NCI-H1417 treated with DMSO at 0.1 percent for 48 hours (cell line): ENCODE measurements at places on chromosomes 4 and X.

DNA sequence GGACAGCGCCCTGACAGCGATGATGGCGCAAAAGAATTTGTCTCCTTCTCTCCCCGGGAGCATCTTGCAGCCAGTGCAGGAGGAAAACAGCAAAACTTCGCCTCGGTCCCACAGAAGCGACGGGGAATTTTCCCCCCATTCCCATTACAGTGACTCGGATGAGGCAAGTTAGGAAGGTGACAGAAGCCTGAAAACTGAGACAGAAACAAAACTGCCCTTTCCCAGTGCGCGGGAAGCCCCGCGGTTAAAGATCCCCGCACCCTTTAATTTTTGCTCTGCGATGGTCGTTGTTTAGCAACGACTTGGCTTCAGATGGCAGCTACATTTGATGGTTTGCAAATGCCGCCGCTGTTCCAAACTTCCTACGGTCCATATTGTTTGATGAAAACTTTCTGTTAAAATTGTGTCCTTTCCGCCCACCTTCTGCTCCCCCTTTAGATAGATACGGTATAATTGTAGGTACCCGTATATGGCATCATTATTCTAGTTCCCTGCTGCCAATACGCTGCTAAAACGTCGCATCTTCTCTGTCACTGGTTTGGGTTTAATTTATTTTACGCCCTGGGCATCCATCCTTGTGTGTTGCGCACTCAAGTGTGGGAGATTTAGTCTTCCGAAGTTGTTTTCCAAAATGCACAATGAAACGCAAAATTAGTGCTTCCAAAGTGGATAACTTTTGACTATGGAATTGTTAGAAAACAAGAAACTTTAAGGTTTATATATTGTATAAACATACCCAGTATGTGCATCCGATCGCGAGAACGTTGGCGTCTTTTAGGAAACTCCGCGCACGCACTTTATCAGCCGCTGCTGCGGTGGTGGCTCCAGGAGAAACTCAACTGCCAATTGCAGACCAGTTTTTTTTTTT lies 1.5 kb downstream of the ATOH1 start:
- no peak for DNase-seq

DNA sequence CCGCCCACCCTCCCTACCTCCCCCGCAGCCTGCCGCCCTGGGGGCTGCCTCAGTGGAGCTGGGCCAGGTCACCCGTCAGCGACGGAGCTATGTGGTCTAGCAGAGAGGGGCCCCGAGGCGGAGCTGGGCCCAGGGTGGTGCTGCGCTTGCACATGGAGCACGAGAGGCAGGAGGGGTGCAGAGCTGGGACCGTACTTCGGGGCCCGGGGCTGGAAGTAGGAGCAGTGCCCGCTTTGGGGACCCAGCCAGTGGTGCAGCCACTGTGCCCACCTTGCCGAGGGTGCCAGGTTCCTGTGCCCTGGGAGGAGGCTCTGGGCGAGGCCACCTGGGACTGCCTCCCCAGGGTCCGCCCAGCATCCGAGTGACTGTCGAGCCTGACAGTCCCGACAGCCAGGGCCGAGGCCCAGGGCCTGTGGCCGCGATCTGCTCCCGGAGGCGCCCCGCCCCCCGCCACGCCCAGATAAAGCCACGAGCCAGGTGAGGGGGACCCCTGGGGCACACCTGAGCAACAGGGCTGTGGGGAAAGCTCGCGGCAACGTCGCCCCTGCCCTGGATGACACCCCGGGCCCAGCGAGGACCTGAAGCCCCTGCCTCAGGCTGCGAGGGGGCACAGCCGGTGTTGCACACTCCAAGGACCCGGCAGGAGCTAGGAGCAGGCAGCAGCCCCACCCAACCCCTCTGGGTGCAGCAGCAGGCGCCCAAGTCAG lies 117.5 kb downstream of the DNAAF6 start:
- DNase-seq = no peak

DNA sequence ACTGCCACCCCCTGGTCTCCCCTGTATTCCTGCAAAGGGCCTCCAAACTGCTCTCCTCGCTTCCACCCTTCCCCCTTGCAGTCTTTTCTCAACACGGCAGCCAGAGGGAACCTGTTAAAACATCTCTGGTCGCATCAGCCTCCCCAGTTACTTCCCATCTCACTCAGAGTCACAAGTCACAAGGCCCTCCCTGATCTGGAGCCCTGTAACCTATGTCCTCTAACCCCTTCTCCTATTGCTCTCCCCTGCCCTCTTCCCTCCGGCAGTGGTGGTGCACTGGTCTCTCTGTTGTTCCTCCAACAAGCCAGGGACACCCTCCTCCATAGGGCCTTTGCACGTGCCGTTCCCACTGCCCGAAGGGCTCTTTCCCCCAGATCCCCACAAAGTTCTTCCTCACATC lies 73.2 kb downstream of the SH3KBP1 start:
- DNase-seq = no peak

GRCh38 chr4:182019148-182019652 lies 224.0 kb upstream of the TENM3 start:
- no peak for DNase-seq

DNA sequence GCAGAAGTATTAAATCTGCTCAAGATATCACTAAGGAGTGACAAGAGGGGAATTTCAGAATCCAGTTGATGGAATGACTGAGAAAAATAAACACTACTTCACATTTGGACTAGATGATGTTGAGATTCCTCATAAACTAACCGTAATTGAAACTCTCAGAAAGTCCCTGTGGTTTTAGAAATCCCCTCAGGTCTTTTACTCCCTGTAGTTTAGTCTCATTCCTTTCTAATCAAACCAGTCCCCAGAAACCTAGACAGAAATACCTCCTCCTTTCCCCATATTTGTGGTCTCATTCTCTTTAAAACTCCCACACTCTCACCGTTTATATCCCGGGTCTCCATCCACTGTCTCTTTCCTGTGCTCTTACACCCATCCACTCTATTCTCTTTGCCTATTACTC lies 15.0 kb upstream of the TLR1 start:
- DNase-seq = no peak

DNA sequence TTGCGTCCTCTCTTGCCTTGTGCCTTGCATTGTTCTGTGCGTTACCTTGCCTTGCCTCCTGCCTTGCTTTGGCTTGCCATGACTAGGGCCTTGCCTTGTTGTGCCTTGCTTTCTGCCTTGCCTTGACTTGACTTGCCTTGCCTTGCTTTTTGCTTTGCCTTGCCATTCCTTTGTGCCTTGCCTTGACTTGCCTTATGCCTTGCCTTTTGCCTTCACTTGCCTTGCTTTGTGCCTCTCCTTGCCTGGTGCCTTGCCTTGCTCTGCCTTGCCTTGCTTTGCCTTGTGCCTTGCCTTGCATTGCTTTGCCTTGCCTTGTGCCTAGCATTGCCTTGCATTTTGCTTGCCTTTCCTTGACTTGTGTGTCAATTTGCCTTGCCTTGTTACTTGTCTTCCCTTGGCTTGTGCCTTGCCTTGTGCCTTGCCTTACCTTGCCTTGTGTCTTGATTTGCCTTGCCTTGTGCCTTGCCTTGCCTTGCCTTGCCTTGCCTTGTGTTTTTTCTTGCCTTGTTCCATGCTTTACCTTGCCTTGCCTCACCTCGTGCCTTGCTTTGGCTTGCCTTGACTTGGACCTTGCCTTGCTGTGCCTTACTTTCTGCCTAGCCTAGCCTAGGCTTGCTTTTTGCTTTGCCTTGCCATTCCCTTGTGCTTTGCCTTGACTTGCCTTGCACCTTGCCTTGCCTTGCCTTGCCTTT lies 95.8 kb downstream of the TAB3 start:
- DNase-seq = no peak

DNA sequence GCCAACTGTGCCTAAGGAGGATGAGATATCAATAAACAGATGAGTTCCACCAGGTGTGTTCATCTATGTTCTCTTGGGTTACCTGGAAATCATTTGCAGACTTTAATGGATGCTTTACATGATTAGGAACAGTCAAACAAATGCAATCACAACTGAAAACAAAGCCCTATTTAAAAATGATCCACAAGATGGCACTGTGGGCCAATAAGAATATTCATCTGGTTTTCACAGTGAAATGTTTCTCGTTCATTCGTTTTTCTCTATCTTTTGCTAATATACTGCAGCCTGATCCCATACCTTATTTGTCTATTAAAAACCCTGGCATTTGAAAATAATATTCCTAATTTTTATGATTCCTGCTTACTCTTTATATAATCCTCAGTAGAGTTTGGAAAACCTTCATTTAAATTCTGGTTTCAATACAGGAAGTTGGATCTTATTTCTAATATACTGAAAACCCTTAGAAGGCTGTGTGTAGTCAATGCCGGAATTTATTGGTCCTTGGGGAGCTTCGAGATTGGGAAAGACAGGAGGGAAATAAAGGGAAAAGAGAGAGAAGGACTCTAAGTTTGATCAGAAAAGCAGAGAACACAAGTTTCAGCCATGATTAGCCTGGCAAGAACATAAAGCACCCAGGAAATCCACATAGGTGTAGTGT lies 63.8 kb upstream of the TAPT1 start:
- DNase-seq = no peak

DNA sequence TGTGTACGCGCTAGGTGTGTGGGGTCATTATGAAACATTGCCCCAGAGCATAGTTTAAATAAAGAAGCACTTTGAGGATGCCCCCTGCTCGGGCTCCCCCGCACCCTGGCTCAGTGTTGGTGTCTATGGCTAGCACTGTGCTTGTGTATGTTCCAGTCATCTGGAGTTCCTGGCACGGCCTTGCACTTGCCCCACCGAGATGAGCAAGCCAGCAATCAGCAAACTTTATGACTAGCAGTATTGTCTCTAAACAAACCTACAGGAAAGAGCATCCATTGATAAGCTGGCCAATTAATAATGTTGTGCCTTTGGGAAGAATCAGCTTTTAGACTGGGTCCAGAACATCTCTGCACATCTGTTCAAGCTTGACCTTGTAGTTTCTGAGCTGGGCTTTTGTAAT lies 707 bp upstream of the SHROOM4 start:
- no peak for DNase-seq

GRCh38 chrX:100494646-100495370 lies 84.7 kb upstream of the PCDH19 start:
- no peak for DNase-seq

DNA sequence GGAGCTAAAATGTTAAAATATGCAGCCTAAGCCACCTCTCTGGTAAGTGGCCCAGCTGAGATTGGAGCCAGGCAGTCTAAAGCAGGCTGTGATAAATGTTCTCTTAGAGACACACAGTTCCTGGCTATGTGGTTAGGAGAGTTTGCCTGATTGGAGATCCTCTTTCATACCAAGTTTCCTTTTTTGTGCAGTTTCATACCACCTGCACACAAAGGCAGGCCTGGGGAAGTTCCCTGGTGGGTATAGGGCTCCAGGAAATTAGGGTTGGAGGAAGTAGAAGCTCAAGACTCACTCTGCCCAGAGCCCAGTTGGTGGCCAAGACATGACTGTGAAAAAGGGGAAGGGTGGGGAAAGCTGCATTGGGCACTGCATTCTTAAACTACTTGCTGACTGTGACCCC lies 16.9 kb downstream of the CYBB start:
- no peak for DNase-seq

DNA sequence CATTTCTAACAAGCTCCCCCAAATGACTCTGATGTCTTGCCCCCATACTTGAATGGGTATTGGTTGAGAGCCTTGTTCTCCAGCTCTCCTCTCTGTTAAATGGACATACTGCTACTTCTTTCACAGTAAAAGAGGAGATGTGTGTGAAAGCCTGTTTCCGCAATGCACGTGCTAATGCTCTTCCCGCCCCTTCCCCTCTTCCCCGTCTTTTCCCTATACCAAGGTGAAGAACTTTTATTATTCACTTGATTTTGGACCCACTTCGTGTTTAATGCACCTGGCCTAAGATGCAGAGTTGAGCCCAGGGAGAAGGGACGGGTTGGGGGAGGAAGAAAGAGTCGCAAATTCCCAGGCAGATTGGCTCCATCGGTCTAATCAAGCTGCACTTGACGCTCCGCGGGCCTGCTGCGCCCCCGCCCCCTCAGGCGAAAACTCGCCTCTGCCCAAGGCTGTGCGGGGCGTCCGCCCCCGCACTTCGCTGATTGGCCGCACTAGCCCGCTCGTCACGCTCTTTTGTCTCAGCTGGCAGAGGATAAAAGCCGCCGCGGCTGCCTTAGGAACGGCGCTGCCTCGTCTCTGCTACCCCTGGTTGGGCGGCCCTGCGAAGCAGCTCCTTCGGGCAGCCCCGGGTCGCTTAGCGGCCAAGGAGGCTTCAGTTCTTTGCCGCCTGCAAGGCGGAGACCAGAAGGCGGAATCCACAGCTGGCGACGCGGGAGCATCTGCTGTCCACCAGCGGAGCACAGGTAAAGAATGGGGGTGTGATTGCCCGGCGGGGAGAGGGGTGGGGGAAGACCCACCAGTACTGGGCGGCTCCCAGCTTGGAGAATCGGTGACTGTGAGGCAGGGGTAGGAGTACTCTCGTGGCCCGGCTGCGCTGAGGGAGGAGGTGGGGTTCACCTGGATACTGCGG lies at the start of gene ZCCHC12:
ZCCHC12 (plus strand) TSS at position 562 of the 910 bp plus-strand sequence. CDS start 1,421 bp downstream, outside the sequence.
- peak; percentile 11 for DNase-seq

GRCh38 chrX:28549838-28550237 lies 37.4 kb upstream of the IL1RAPL1 start:
- no peak for DNase-seq

GRCh38 chr4:120692964-120693363 lies 229.6 kb downstream of the PRDM5 start:
- DNase-seq = no peak
